Esophagus muscularis mucosa (tissue), 4 donors: ENCODE measurements at places on chromosomes 7 and 10.
A peak's percentile ranks its signal among the peaks of the same experiment; 100 is the strongest.

GRCh38 chr7:106370542-106370941, 85.8 kb upstream of the NAMPT start:
- DNase-seq = no peak

DNA sequence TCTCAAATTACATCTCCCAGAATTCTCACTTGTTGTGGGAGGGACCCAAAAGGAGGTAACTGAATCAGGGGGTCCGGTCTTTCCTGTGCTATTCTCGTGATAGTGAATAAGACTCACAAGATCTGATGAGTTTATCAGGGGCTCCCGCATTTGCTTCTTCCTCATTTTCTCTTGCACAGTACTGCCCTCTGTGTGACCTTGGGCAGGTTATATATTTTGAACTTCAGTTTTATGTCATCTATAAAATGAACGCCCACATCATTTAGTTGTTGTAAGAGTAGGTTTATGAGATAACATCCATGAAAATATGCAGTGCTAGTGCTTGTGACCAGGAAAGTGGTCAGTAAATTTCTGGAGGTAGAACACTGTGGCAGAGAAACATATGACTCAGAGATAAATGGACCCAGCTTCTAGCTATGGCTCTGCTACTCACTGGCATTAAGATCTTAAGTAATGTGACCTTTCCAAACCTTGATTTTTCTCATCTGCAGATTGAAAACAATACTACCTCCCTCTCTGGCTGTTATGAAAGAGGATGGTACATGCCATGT, 44.3 kb downstream of the SCRN1 start:
- DNase-seq = no peak

DNA sequence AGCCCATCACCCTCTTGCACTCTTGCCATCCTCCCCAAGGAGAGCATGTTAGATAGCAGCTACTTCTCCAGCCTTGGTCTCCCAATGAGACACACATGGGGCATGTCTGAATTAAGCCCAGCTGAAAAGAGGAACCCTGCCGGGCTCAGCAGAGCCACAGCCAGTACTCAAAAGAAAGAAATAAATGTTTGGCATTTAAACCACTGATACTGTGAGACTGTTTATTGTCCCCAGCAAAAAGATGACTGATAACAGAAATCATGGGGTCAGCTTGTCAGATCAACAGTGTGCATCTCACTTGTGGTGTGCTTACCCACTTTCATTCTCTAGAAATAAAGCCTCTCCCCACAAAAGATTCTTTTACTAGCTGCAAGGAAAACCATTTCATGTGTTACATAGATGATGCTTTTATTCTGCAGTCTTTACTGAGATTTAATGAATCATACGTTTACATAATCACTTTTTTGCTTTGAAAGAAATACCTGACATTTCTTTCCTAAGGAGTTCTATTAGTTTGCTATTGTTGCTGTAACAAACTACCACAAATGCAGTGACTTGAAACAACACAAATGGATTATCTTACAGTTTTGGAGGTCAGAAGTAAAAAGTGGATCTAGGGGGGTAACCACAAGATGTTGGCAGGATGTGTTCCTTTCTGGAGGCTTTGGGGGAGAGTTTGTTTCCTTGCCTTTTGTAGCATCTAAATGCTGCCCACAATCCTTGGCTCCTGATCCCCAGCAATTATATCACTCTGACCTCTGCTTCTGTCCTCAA, 20.9 kb downstream of the ANKRD7 start:
- no peak for DNase-seq

GRCh38 chr10:119383174-119383856, 159.2 kb downstream of the RGS10 start:
- no peak for DNase-seq

DNA sequence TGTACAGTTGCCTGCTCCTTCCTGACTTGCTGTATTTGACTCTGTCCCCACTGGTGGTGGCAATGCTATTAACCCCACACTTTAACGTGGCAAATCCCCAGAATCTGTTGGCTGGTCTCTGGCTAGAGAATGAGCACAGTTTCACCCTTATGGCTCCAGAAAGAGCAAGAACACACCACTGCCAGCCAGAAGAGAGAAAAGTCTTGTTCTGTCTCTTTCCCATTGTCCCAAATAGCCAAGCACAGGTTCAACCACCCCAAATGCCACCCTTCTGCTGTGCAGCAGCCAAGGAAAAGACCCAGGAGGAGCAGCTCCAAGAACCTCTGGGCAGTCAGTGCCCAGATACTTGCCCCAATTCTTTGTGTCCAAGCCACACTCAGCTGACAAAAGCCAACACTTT, 11.3 kb downstream of the SLC16A9 start:
- no peak for DNase-seq

DNA sequence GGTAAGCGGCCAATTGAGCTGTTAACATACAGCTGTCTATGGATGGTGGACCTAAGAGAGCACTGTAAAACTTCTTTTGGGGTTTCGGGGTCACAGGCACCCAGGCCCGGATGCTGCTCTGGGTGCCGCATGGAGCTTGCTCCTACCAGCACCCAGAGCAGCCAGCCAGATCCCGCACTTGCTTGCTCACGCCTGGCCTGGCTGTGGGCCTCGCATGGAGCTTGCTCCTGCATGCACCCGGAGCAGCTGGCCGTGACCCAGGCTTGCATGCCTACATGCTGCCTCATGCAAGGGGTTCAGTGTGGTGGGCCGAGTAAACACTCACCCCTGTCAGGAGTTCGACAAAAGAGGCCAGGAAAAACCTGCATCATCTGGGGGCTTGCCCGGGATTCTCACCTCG, 896.9 kb downstream of the SORCS1 start:
- no peak for DNase-seq

GRCh38 chr7:77866786-77867536, 68.4 kb downstream of the PHTF2 start:
- DNase-seq = no peak

DNA sequence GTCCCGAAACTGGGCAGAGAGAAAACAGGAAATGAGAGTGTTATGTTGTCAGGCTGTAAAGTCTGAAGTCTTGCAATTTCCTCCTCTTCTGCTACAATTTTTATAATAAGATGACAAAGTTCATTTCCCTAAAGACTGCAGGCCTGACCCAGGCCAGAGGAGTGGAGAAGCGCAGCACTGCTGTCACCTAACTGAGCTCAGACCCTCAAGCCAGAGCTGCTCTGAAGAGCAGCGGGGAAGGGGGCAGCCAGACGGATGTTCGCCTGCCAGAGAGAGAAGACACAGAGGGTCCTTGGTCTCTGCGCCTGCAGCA, 12.6 kb upstream of the AOAH start:
- DNase-seq = no peak

DNA sequence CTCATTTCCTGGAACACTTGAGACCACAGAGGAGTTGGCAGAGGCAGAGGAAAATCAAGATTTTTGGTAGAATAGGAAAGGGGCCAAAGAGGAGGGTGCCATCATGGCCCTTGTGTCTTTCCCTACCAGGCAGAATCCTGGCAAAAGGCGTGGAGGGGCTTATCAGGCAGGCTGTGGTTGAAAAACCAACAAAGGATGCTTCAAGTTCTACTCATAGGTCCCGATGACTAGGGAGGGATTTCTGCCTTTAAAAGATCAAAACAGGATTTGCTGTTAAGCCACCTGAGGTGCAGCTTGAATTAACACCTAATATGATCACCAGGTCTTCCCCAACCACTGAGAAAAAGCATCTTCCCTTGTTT, 45.7 kb downstream of the BPGM start:
- DNase-seq = peak; percentile 53

GRCh38 chr7:64999165-65000004, 7.1 kb downstream of the ERV3-1 start:
- DNase-seq = no peak

DNA sequence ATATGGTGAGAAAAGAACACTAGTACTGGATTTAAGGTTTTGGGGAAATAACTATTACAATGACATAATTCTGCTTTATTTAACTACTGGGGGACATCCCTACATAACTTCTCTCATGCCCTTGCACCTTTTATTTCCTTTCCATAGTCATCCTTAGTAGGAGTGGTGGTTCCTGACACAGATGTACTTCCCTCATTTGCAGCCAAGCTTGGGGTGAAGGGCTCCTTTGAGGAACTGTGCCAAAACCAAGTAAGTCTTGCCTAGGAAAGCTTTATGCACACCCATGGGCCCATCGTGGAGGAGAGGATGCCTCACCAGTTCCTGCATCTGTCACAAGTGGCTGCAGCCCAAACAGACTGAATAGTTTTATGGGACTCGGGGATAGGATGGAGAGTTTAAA, 20.6 kb downstream of the ZDHHC6 start:
- DNase-seq = no peak

- no peak for DNase-seq
Measured at GRCh38 chr7:96591900-96592676, 117.6 kb downstream of the SEM1 start.

DNA sequence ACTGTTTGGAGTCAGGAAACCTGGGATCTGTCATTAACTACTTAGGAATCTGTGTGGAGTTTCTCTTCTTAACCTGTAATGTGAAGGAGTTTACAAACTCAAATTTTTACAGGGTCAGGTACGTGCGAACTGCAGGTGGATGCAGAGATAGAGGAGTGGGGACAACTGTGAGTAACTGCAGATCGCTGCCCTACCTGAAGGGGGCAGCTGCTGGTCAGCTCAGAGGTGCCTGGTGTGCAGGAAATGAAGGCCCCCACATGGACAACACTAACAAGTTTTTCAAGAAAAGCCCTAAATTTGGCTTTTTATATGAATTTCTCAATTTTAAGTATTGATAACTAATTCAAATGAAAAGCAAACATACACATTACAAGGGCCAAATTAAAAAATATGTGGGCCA, 380.0 kb downstream of the REEP3 start:
- no peak for DNase-seq

- no peak for DNase-seq
Measured at GRCh38 chr7:7982904-7983303, 14.3 kb downstream of the GLCCI1 start.

GRCh38 chr10:19839090-19839489, 22.9 kb downstream of the PLXDC2 start:
- DNase-seq = no peak

DNA sequence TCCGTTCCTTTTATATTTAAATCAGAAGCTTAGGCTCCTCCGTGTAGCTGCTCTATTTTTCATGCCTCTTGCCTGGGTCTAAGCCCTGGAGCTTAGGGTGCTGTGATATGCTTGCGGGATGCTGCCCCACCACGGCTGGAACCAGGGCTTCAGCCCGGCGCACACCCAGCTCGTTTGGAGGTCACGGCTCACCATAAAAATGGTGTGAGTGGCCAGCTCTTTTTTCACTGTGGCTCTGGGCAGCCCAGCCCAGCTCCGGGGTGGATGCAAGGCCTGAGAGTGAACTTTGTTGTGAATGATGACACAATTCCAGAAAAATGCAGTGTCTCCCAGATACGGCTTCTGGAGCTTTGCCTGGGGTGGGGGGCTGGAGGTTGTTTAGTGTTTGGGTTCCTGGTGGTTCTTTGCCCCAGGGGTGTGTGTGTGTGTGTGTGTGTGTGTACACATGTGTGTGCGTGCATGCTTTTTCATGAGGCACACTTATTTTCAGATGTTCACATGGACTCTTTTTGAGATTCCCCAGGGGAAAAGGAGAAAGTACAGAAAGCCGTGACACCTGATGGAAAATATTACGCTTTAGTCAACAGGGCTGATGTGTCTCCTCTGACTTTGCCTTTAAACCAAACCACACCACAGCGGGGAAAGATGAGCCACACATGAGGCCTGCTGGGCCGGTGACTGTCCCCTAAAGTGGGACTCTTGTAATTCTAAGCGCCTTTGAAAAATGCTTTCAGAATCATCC, 46.2 kb downstream of the GRK5 start:
- no peak for DNase-seq

- peak; percentile 34 for DNase-seq
Measured at GRCh38 chr7:25031007-25031406, 51.0 kb upstream of the OSBPL3 start.

- no peak for DNase-seq
Measured at GRCh38 chr7:128235471-128235870, 5.6 kb upstream of the LEP start.

GRCh38 chr7:95997632-95998031, 225.3 kb downstream of the DYNC1I1 start:
- no peak for DNase-seq

- no peak for DNase-seq
Measured at GRCh38 chr7:2017481-2017891, 215.3 kb downstream of the MAD1L1 start.

- no peak for DNase-seq
Measured at GRCh38 chr7:126378642-126379041, 874.1 kb downstream of the GRM8 start.

DNA sequence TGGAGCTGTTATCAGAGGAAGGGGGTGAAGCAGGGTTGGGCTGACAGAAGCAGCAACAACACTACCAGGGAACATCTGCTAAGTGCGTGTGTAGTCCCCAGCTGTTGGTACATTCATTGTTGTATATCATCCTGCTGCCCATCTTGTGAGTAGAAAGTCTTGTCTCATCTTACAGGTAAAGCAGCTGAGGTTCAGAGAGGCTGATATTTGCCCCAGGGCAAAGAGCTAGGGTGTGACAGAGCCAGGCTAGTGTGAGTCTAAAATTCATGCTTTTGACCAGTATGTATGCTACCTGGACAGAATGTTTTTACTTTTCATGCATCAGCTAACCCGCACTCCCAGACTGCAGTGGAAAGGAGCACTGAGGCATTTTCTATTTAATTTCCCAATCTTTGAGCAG, 221.6 kb downstream of the STK31 start:
- peak; percentile 53 for DNase-seq

- DNase-seq = no peak
Measured at GRCh38 chr10:124214610-124215375, 121.4 kb upstream of the CHST15 start.
